Glomerular endothelial cell (primary cell): ENCODE measurements at places on chromosomes 7 and 10. TPM values are rescaled to one million over a fixed set of nuclear protein-coding genes. Genes with fewer than 3 reads are reported as not detected.

Gene TFR2
- total RNA-seq = 0.29 TPM in 1 of 2 replicates, not detected in the other

Gene SLC35G1
- 1.4 and 2.7 TPM in 2 replicates for total RNA-seq

Gene SYPL1
- total RNA-seq = 56.7 and 72.2 TPM in 2 replicates

Gene CFAP58
- 1.2 and 1.7 TPM in 2 replicates for total RNA-seq

Gene FFAR4
- not detected in 2 replicates for total RNA-seq

Gene LAMTOR4
- total RNA-seq = 137 and 193 TPM in 2 replicates

Gene DPCD
- 29.0 and 54.0 TPM in 2 replicates for total RNA-seq
